Effector memory CD4-positive, alpha-beta T cell (primary cell): ENCODE measurements at places on chromosomes 4 and X.

GRCh38 chrX:72141372-72142004 lies 9.8 kb upstream of the RTL5 start:
- no peak for DNase-seq

- DNase-seq, result no peak
Observed at GRCh38 chrX:105837232-105837631, 14.9 kb downstream of the NRK start.

- DNase-seq, result no peak
Observed at GRCh38 chr4:155497306-155497705, 120.5 kb upstream of the MAP9 start.

GRCh38 chr4:14897217-14897616 lies 105.1 kb upstream of the CPEB2 start:
- DNase-seq, result no peak

- DNase-seq, result no peak
Observed at GRCh38 chrX:63784902-63785707, at the start of gene ARHGEF9. ARHGEF9 (minus strand) TSS chrX:63785214; CDS start chrX:63785145, 69 bp downstream.

DNA sequence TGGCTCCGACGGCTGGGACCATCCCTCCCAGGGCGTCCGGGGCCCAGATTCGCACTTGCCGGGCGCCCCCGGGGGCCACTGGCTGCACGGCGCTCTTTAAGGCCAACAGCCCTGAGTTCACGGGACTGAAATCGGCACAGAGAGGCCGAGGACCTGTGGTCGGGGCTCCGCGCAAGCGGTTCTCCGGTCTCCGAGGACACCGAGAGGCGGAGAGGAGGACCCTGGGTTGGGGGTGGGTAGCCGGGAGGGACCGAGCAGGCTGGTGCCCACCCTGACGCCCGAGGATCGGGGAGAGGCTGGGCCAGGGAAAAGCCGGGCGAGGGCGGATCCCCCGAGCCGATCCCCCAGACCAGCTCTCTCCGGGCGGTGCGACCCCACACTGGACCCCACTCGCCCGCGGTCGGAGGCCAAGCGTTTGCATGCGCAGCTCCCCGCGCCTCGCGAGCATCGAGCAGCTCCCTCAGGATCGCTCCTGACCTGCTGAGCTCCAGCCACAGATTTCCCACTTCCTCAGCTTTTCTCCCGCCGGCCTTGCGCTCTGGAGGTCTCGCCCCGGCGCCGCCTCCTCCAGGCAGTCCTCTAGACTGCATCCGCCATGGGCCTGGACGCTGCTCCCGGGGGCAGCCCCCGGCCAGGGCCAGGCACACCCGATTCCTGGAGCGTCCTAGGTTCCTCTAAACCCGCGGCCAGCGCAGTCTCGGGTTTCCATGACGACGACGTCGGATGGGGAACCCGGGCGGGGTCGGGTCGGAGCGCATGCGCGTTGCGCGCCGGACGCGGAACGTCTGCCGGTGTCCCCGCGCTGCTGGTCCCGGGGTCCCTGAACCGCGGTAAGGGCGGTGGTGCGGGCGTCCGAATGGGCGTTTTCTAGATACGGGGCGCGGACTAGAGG lies 17.6 kb upstream of the NAT8L start:
- peak; percentile 56 for DNase-seq

- DNase-seq, result no peak
Observed at GRCh38 chr4:149370785-149371420, 444.7 kb downstream of the IQCM start.

DNA sequence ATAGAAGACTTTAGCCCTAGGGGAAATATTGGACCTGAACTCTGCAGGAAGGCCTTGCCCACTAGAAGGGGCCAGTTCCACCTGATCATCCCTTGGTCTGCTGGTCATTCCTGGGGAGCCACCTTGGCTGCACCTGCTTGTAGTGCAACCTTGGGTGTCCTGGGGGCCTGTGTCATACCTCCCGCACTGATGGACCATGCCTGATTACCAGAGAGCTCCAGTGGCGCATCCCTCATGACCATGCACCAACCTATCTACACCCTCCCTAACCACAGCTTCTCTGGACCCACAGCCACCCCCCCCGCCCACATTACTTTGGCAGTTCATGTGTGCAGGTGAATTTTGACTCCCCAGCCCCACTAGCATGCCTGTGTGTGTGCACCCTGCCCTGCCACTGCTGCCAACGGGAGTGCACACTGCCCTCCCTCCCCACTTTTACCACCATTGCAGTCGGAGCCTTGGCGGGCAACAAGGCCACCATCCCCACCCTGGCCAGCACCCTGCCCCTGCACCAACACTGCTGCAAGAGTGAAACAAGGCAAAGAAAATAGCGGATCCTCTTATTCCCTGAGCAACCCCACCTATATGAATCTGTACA lies 208.1 kb downstream of the FAM47B start:
- DNase-seq, result no peak

DNA sequence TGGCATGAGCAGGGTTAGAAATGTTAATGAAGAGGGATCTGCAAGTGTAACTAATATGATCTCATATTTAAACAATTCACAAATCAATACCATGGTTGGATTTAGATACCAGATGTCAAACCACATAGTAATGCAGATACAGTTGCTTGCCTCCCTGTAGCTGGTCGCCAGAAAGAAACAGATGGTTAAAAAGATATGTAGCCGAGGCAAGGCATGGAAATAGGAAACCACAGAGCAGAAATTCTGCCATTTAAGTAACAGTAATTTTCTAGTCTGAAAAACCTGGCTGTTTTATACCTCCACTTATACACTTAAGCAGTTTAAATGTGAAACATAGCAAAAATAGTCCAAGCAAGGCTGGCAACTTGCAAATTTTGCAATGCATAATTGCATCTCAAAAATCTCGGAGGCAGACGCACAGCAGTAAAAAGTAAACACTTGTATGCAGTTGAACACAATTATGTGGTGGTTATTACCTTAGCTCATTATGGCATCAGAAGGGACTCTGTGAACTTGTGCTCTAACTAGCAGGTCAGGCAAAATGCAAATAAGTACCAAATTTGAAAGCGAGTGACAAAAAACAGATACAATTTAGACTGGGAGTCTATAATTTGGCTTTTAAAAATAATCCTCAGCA lies 126.8 kb downstream of the NAA11 start:
- no peak for DNase-seq

DNA sequence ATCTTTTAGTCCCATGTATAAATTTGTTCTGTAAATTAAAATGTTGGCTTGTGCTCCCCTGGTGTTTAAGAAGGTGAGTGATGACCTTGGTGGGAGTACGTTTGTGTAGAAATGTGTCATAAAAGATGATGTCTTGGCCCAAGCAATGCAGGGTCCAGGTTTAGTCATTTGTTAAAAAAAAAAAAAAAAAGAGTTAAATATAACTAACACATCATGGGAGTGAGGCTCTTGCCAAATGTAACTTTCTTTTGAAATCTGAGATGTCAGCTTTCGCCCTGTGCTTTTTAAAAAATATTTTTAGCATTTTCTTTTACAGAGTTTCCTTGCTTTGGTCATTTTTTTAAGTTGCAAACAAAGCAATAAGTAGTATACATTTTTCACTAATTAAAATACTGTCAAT lies 135.6 kb downstream of the FBXO8 start:
- no peak for DNase-seq

- no peak for DNase-seq
Observed at GRCh38 chr4:55928846-55929245, 19.9 kb upstream of the CEP135 start.
